Colonic mucosa (tissue), 4 donors: ENCODE measurements at places on chromosomes 1 and 21. TPM values are rescaled to one million over a fixed set of nuclear protein-coding genes. Genes with fewer than 3 reads are reported as not detected.

DNA sequence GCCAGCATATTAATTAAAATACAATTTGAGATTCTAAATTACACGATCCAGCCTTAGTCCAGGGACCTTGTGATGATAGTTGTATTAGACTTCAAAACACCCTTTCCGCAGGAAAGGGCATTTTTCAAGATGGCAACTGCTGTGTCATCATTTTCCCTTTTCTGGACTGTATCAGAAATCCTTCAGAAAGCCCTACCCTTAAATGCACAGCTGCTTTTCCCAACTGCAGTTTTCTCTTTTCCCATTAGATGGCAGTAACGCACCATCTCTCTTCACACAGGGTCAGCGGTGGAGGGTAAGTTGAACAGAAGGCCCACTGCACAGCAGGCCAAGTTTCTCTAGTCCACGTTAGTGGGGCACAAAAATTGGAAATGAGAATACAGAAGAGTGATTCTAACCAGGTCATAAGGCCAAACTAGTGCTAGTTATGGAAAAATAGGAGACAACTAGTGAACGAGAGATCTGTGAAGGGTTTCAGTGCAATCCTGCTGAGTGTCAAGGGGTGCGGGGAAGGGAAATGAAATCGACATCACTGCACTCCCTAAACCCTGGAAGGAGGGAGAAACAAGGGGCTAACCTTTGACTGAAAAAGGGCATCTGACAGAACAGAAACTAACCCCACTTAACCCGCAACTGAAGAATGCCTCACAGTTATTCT is 22.1 kb upstream of the TDRD10 start:
- H3K4me1 ChIP-seq: no peaks in the 10 kb centered on the region
- H3K4me3 ChIP-seq: no peak overlapping the region
- no peaks in the 10 kb centered on the region for H3K27me3 ChIP-seq

GRCh38 chr1:201288765-201289164 is 5.5 kb downstream of the PKP1 start:
- H3K4me3 ChIP-seq: no peak overlapping the region
- H3K36me3 ChIP-seq: no peaks in the 10 kb centered on the region
- H3K27me3 ChIP-seq: peaks cover 8% of the 10 kb centered on the region
- peaks cover under 1% of the 10 kb centered on the region for H3K4me1 ChIP-seq
- no peak for DNase-seq

KDF1 gene
- 23.2 TPM for total RNA-seq

ICOSLG gene
- total RNA-seq: 4.9 TPM

- no peaks in the 10 kb centered on the region for H3K36me3 ChIP-seq
- no peak overlapping the region for H3K4me3 ChIP-seq
- H3K4me1 ChIP-seq: no peaks in the 10 kb centered on the region
- H3K27ac ChIP-seq: no peak overlapping the region
- H3K27me3 ChIP-seq: no peaks in the 10 kb centered on the region
Observed at GRCh38 chr1:59498640-59499039, 201.7 kb downstream of the FGGY start.

DNA sequence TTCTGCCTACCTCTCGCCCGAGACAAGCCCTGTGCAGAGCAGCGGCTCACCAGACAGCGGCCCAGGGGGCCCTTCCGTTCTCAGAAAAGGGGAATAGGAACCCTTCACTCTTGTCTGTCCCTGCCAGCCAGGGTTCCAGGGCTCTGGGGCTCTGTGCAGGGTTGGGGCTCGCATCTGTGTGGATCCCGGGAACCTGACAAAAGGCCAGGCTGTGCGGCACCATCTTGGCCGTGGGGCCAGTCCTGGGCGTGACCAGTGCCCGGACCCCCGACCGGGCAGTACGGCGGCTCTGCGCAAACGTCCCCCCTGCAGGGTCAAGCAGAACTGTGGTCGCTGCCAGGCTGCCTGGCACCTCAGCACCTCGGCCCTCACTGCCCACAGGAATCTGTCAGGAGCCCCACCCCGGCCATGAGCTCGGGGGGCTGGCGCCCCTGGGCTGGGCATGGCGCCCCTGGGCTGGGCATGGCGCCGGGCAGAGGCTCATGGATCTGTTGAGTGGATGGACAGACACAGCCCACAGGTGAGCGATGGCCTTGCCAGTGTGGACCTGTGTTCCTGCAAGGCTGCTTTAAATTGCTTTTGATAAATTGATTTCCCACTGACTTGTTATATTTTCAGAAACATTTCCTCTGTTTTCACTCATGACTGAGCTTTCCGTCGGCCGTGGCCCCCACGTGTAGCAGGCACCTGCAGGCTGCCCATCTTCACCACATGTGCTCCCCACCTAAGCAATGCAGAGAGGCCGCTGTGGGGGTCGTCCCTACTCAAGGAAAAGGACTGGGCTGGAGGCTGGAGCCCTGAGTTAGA is 59.0 kb downstream of the SLX9 start:
- no peak overlapping the region for H3K4me3 ChIP-seq
- DNase-seq: no peak
- no peaks in the 10 kb centered on the region for H3K27me3 ChIP-seq
- no peaks in the 10 kb centered on the region for H3K4me1 ChIP-seq
- no peaks in the 10 kb centered on the region for H3K36me3 ChIP-seq

DNA sequence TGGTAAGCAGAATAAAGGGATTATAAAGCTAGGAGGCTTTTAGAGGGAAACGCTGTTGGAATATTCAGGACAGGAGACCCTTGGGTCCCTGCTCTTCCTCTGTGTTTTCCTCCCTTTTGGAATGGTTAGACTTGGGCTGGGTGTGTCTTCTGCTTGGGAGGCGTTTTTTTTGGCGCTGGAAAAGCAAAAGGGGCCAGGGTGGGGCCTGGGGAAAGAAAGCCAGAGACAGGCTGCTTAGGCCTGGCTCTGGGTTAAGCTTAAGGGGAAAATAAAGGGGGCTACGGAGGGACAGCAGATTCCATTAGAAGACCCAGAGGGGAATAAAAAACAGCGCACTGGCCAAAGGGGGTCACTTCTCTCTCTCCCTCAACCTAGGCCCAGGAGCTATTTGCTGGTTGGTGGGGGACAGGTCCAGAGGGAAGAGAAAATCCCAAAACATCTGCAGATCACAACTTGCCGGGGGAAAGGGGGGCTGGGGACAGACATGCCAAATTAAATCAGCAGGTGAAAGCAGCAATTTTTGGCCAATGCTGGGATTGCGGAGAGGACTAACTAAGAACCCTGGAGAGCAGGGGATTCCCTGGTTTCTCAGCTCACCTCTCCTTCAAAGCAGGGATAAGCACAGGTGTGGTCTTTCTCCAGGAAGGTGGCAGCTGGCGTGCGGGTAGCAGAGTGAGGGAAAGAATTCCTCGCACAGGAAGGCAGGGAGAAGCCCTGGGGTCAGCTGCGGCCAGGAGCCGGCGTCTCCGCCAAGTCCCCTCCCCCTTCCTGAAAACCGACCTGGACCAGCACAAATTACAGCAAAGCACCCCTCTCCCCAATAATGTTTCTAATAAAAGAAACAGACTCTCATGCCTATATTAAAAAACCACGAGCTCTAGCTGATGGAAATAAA is 82.2 kb upstream of the AK4 start:
- peak; percentile 71 for DNase-seq
- no peaks in the 10 kb centered on the region for H3K27me3 ChIP-seq
- H3K4me1 ChIP-seq: no peaks in the 10 kb centered on the region
- H3K4me3 ChIP-seq: peak overlapping the region; percentile 55

CBS gene
- total RNA-seq: 14.7 TPM

SPATA46 gene
- total RNA-seq: not detected

KIF14 gene
- 2.7 TPM for total RNA-seq

IFI44L gene
- 2.1 TPM for total RNA-seq

RHCE gene
- 0.27 TPM for total RNA-seq

LRRC53 gene
- total RNA-seq: not detected

PTPRF gene
- 351 TPM for total RNA-seq
